ENCODE measurements at places on chromosomes 16 and 17.
A peak's percentile ranks its signal among the peaks of the same experiment; 100 is the strongest.

- no peak for DNase-seq
These were observed 3.4 kb upstream of the CARD14 start for GRCh38 chr17:80166446-80166845.

DNA sequence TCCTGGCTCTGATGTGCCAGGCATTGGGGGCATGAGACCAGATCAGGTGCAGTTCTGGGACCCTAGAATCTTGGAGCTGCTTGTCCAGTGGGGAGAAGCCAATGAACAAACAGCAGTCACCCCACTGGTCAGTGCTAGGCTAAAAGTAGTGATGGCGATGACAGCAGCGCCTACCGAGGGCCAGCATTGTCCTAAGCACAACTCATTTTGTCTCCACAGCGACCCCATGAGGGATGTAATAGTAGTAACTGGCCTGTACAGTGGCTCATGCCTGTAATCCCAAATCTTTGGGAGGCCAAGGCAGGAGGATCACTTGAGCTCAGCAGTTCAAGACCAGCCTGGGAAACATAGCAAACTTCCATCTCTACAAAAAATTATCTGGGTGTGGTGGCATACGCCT, 6.2 kb downstream of the SMCR8 start:
- DNase-seq, result no peak

DNA sequence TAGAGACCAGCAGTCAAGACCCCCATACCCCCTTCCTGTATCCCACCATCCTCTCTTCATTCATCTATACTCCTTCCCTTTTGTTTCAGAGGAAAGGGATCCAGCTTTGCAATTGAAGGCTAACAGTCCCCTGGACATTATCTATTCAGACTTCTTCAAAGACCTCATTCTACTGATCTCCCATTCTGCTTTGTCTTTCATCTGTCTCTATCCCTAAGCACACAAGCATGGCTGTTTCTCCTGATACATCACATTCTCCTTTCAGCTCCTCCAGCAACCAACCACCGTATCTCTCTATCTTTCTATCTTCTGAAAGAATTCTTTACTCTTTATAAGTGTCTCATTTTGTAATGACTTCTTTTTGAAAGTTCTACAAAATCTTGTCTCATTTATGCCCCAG, 9.7 kb upstream of the ARHGAP17 start:
- no peak for DNase-seq

DNA sequence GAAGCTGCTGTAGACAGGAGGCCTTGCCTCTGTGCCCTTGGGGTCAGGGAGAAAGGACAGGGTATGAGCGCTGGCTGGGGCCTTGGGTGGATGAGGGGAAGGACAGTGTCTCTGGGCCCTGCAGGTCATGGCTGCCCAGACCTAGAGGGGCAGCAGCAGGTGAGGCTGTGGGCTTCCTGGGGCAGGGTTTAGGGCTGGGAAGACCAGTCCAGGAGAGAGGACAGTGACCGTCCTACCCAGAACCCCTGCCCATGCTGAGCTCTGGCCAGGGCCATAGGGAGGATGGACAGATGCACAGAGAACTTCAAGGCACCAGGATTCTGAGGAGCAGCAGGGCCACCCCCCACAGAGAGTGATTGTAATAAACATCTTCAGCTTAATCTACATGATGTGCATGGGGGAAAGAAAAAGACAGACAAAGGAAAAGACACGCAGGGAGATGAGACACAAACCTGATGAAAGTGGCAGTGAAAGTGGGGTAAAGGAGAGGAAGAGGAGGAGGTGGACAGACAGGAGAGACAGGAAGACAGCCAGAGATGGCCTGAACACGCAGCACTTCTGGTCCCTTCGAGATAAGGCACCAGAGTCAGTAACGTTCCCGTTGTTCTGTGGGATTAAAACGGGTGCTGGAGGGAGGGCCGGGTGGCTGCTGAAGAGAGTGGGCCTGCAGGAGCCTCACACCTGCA, 17.5 kb downstream of the FLOT2 start:
- no peak for DNase-seq

GRCh38 chr17:42670789-42671657, 5.8 kb downstream of the PLEKHH3 start:
- DNase-seq, result no peak

GRCh38 chr17:40100669-40101366, 429 bp upstream of the NR1D1 start:
- DNase-seq, result peak; percentile 98

DNA sequence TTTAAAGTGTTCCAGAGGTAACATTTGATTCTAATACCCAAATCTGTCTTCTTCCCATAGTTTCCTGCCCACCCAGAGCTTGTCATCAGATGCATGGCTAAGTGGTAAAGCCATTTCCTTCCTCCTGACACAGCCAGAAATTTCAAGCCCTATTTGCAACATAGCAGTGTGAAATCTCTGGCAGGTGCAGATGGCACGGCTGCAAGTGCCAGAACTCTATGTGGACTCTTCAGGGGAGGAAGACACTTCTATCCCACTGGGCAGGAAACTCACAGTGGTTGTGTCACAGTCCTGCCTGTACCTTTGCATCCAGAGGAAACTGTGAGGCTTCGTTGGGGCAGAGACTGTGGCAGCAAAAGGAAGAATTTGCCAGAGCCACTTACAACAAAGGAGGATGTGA, 13.2 kb downstream of the DYNLRB2 start:
- DNase-seq, result no peak

- peak; percentile 89 for DNase-seq
These were observed 49.6 kb downstream of the USP22 start for GRCh38 chr17:20992987-20993862.

All from Ammon's horn (tissue), 1 donor.